ENCODE measurements at places on chromosomes 3 and 15.
A peak's percentile ranks its signal among the peaks of the same experiment; 100 is the strongest.

DNA sequence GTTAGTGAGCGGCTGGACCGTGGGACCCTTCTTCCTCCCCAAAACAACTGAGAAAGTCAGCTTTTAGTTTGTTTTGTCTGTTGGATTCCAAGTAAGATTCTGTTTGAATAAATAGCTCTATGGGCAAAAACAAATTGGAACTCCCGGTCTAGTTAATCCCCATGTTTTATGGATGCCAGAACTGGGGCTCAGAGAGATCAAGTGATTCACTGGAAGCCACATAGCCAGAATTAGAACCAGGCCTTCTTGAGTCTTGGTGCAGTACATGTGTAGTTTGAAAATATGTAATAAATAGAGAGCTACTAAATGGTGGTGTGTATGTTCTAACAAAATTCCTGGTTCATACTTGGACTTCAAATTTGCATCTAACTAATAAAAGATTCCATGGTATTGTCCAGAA, 29.3 kb upstream of the POLR2M start:
- DNase-seq: no peak

DNA sequence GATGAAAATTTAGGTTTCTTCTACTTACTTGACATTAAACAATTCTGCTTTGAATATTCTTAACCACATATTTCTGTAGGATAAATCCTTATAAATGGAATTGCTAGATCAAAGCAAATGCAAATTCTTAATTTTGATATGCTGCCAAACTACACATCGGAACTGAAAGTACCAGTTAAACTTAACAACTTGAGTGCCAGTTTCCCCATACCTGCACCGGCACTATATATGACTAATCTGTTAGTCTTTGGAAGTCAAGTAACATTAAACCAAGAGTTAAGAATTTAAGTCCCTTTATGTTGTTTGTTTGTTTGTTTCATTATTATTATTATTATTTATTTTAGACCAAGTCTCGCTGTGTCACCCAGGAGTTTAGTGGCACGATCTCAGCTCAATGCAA, 103.9 kb upstream of the AKAP13 start:
- no peak for DNase-seq

- peak; percentile 61 for DNase-seq
Observed at GRCh38 chr3:11618904-11619303, 24.8 kb downstream of the VGLL4 start.

DNA sequence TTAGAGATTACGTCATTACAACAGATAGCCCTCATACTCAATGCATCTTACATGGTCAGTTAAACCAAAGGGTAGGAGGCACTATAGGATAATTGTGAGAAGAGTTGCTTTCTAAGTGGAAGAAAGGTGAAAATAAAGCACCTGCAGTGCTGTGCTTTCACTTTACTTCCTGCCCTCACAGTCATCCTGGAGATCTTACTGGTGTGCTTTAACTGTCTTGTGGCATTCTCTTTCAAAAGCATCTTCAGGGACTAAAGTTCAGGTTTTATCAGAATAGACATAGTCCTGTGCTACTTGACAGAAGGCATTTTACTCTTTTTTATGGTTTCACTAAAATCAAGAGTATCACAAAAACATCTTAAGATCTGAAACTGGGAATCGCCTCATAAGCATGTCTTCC, 286.6 kb downstream of the ZBTB20 start:
- no peak for DNase-seq

GRCh38 chr3:76400141-76400540, 614.8 kb upstream of the ZNF717 start:
- no peak for DNase-seq

DNA sequence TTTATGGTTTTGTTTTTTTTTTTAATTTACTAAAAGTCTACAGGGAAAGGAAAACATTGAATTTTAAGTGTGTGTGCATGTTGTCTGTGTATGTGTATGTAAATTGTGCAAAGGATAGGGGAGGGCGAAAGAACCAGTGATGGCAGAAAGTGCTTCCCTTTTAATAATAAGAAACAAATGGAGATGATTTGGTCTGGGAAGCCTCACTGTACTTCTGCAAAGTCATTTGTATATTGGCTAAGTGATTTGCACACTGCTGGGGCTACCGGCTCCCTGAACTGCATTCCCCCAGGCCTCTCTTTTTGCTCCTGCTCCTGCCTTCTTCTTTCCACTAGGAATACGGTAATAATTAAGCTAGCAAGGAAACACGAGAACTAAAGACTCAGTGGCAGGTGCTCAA, 101.2 kb downstream of the CD47 start:
- no peak for DNase-seq

DNA sequence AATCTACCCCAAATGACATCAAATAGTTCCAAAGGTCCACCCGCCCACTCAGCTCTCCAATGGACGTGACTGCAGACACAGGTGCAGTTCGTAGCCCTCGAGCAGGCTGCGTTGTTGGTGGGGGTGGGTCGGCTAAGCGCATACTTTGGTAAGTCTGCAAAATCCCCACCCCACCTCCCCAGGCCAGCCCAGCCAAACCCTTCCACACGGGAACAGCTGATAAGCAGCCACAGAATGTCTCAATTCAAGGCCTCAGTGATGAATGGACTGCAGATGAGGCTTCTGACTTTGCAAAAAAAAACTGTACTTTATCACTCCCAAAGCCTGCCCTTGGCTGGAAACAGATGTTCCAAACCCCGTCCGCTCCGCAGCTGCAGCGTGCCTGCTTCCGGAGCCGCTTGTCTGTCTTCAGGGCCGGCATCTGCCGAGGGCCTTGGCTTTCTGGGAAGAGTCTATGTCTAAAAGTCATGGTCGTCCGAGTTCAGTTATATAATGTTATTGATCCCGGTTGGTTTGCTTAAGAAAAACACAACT, 38.2 kb downstream of the PCSK6 start:
- no peak for DNase-seq

- peak; percentile 45 for DNase-seq
Observed at GRCh38 chr3:88005066-88005465, 53.7 kb downstream of the CGGBP1 start.

DNA sequence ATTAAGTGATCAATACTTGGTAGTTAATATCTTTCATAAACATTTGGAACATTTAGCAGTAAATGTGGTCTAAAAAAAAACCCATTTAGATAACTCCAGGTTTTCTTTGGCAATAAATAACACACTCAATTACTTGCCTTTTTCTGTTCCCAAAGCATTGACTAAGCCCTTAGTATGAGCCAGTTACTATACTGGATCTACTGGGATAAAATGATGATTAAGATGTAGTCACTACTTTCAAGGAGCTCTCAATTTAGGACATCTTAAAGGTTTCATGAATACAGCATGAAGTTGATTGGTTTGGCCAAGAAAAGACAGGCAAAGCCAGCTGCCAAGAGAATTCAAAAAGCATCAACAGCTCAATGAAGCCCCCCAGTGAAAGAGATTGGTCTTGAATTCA, 250.9 kb downstream of the EPHA3 start:
- DNase-seq: no peak

DNA sequence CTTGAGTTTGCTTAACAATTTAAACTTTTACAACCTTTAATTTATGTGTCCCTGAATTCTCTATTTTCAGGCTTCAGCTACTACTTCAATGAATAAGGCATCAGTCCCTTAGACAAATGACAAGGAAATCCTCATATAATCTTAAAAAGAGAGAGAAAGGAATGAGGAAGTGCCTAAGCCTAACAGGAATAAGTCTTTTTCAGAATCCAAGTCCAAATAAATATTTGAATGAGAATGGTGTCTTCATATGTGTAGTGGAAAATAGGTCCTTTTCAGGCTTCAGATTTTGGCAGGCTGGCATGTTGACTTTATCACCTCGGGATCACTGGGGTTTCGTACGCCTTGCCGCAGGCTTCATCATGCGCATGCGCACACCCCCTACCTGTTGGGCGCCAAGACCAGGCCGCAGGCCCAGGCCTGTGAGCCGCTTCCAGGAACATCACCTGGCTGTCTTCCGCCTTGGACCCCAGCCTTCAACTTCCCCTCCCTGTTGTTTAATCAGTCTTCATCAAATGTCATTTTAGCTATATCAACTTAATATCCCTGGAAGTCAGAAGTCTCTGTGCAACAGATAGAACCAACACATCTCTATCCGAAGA, 334.5 kb downstream of the SOX2 start:
- DNase-seq: no peak

DNA sequence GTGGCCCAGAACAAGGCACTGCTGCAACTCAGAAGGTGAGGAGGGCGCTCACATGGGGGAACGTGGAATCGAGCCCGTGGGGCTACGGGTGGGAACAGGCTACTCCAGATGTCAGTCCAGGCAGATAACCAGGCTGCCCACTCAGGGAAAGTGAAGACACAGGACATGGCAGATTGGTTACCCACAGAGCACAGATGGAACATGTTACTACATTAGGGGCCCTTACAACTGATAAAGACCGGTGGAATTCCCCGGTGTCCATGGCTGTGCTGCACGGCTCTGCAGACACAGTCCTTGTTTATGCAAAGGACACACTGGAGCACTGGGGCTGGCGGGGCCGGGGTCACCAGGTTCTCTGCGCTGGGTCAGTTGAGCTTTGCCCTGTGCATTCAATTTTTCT, 36.9 kb downstream of the PCSK6 start:
- no peak for DNase-seq

- no peak for DNase-seq
Observed at GRCh38 chr3:30488070-30488756, 118.2 kb upstream of the TGFBR2 start.

Data from endothelial cell of umbilical vein (primary cell).